ENCODE measurements at places on chromosomes 7 and 10.

DNA sequence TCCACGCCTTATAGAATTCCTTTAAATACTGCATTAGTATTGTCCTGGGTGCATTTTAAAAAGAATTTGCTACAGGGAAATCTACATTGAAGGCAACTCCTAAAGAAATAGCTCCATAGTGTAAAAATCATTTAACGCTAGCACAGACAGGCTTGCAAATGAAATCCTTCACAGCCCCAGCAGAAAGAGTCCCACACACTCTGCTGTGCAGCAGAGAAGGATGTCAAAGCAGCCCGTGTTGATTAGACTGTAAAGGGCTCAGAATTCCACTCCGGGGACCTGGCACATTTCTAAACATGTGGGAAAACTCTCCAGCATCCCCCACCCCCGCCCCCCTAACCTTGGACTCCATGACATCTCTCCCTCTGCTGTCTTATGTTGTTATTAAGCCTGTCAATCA lies 176.8 kb downstream of the CALN1 start:
- no peak for DNase-seq

GRCh38 chr10:120741396-120741795 lies 109.8 kb upstream of the WDR11 start:
- DNase-seq = no peak

DNA sequence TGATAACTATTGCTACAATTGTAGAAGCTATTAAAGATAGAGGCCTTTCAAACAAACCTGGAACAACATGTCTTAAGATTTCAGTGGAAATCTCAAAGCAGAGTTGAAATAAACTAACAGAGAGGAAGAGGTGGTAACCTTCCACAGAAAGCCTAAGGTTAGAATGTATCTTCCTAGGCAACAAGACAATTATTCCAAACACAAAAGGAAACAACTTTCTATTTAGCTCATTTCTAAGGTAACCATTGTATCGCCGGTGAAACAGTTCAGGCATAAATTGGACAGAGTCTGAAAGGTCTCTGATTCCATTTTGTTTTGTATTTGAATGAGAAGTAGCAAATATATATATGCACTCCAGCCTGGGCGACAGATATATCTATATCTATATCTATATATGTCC lies 30.7 kb upstream of the HYCC1 start:
- no peak for DNase-seq

DNA sequence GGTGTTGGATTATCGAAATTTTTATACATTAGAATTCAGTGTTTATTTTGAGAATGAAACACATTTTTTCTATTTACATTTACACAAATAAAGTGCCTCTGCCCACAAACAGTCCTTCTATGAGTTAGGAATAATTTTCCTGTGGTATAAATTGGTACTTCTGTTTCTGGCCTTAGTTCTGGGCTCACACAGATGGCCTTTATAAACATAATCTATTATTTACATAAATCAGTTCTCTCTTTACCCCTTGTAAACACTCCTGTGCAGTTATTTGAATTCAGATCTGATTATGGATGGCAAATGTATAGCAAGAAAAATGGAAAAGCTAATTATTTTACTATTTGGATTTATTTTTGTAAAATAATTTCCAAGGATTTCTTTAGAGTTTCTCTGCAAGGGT lies 143.2 kb downstream of the PRKG1 start:
- no peak for DNase-seq

- no peak for DNase-seq
These were observed 31.8 kb upstream of the RET start for GRCh38 chr10:43044961-43045621.

- DNase-seq = no peak
These were observed 762.0 kb downstream of the SORCS1 start for GRCh38 chr10:106402458-106402857.

GRCh38 chr7:155440018-155440410 lies 17.9 kb upstream of the EN2 start:
- DNase-seq = no peak

- DNase-seq = peak; percentile 35
These were observed 137.9 kb downstream of the DNAJB6 start for GRCh38 chr7:157474685-157475084.

- peak; percentile 51 for DNase-seq
These were observed 45.0 kb downstream of the ALOX5 start for GRCh38 chr10:45418849-45419675.

DNA sequence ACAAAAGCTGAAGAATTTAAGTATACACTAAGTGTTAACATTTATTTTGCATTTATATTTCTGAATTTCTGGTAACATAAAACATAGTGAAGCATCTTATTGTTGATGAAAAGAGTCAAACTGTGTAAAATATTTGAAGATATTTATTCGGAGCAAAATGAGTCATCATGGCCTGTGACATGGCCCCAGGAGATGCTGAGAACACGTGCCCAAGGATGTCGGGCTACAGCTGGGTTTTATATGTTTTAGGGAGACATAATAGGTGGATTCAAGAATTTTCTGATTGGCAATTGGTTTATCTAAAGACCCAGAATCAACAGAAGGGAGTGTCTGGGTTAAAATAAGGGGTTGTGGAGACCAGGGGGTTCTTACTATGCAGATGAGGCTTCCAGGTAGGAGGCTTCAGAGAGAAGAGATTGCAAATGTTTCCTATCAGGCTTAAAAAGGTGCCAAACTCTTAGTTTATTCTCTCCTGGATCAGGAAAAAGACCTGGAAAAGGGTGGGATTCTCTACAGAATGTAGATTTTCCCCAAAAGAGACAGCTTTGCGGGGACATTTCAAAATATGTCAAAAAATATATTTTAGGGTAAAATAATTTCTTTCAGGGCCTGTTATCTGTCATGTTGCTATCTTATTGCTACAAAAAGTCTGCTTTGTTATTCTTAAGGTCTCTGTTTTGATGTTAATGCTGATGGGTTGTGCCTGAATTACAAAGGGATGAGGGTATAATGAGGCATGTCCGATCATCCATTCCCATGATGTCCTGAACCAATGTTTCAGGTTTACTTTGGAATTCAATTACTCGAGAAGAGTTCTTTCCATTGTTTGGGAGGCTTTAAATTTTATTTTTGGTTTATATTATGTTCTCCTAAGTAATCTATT lies 74.5 kb downstream of the VWDE start:
- no peak for DNase-seq

DNA sequence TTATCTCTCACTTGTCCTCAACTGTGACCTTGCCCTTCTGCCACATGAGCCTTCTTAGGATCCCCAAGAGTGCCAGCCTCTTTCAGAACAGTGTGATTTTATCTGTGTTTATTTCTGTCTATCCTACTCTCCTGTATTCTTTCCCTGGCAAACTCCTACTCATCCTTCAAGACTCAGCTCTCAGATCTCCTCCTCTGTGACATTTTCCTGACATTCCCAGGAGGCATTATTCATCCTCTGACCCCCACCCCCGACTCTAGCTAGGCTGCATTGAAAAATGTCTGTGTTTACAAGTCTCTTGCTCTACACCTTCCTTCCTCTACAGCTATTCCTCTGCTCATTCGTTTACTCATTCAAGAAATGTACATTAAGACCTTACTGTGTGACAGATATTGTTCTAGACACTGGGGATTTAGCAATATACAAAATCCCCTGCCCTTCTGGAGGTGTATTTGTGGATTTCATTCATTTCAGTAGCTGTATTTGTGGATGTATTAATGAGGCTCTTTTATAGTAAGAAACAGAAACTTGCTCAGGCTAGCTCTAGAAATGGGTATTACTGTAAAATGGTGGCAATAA lies 61.4 kb upstream of the COMTD1 start:
- DNase-seq = no peak

DNA sequence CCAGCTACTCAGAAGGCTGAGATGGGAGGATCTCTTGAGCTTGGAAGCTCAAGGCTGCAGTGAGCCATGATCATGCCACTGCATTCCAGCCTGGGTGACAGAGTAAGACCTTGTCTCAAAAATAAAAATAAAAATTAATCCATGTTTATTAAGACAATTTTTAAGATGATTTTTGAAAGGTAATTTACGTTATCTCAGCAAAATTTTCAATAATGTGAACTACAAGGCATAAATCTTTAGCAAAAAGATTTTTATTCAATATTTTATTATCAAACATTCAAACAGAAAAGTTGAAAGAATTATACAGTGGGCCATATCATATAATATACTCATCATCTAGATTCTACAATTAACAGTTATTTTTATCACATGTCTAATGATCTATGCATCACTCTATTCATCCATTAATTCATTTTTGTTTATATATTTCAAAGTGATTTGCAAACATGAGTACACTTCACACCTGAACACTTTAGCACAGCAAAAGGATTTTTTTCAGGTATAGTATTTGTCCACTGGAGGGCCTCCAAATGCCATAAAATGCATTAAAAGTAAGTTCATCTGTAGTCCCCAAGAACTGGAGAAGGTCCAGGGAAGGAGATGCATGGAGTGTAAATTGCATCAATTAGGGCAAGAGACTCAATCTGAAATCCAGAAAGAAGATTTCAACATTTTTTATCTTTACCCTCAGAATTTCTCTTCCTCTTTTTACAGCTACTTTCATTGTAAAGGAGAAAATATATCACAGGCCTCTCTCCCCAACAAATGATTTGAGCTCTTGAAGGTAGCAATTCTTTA lies 38.6 kb upstream of the RSBN1L start:
- peak; percentile 51 for DNase-seq

- DNase-seq = peak; percentile 3
These were observed 55.8 kb downstream of the PTN start for GRCh38 chr7:137287651-137288258.

- DNase-seq = no peak
These were observed 50.5 kb downstream of the PRF1 start for GRCh38 chr10:70551971-70552422.

GRCh38 chr10:102117391-102118159 lies 2.6 kb downstream of the LDB1 start:
- peak; percentile 77 for DNase-seq

- DNase-seq = no peak
These were observed 104.7 kb downstream of the COL13A1 start for GRCh38 chr10:69906425-69906824.

GRCh38 chr7:27168265-27168947 lies 3.1 kb upstream of the HOXA9 start:
- peak; percentile 36 for DNase-seq
